ENCODE measurements at places on chromosomes 13 and 19.

DNA sequence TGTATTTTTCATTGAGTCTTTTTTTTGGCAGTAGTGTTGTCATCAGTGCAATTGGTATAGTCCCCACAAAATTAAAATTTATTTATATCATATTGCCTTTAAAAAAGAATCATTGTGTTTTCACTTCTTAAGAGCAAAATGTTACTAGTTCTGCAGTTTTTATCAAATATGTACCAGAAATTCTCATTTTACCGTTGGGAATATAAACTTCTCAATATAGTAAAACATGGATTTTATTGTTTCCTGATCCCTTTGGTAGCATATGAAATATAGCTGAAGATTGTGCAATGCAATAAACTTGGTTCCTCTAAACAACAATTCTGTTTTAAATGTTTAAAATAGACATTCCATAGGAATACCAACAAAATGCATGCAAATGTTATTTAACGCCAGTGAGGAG lies 306.5 kb upstream of the PCDH20 start:
- DNase-seq, result no peak

- DNase-seq, result no peak
Measured at GRCh38 chr19:47283405-47284059, 8.8 kb downstream of the INAFM1 start.

- no peak for DNase-seq
Measured at GRCh38 chr19:51091126-51091525, 8.4 kb upstream of the KLK14 start.

DNA sequence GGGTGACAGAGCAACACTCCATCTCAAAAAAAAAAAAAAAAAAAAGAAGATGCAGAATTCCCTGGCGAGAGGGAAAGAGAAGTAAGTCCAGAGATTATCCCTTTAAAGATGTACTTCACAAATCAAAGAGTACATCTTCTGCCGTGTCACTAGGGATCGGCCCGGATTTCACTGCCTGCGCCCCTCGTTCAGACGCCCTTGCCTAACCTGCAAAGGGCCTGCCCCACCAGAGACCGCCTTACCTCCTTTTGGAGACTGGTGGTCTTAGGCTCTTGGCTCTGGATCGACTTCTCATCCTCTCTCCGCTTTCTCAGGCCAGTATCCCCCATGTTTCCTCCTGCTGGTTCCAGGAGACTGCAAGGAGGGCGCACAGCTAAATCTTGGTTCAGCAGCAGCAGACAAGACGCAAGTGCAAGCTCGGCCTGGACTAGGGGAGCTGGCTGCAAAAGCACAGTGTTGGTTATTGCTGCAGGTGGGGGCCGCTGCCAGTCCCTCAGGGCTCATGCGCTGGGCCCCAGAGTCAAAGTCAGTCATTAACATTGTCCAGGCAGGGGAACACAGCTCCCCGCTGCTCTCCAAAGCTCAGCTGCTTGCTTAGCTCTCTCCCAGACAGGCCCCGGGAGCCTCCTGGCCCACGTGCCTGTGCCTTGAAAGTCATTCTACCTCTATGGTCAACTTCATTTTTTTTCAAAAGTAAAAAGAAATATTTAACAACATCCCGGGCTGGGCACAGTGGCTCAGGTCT lies 1.2 kb downstream of the SLC7A9 start:
- no peak for DNase-seq

GRCh38 chr19:36652958-36653357 lies 13.7 kb downstream of the ZNF461 start:
- DNase-seq, result no peak
